ENCODE measurements at places on chromosomes 6 and 20.

GRCh38 chr20:39111359-39112177 is 149.4 kb downstream of the DHX35 start:
- no peak for DNase-seq

GRCh38 chr6:88238065-88238464 is 71.9 kb upstream of the CNR1 start:
- DNase-seq, result no peak

- DNase-seq, result no peak
Observed at GRCh38 chr20:5919626-5920544, 30.4 kb downstream of the TRMT6 start.

GRCh38 chr6:66321017-66321416 is 614.0 kb upstream of the EYS start:
- DNase-seq, result no peak

DNA sequence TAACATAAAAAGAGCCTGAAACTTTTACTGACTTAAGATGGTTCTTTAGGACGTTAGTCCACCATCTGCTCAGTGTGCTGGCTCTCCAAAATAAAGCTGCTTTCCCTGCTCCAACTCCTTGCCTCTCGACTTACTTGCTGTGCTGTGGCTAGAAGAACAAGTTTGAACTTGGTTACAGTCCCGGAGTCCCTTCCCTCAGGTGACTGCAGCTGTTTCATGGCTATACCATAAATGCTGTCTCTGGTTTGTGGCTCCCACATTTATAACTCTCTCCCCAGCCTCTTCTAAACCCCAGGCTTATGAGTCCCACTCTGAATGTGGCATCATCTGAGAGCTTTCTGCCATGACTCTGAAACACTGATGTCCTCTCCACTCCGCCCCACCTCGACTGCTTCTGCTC is 306.4 kb upstream of the PRND start:
- DNase-seq, result no peak

GRCh38 chr20:31860390-31861134 is 9.8 kb downstream of the DUSP15 start:
- no peak for DNase-seq

- no peak for DNase-seq
Observed at GRCh38 chr20:17590245-17590644, 20.4 kb downstream of the DSTN start.

DNA sequence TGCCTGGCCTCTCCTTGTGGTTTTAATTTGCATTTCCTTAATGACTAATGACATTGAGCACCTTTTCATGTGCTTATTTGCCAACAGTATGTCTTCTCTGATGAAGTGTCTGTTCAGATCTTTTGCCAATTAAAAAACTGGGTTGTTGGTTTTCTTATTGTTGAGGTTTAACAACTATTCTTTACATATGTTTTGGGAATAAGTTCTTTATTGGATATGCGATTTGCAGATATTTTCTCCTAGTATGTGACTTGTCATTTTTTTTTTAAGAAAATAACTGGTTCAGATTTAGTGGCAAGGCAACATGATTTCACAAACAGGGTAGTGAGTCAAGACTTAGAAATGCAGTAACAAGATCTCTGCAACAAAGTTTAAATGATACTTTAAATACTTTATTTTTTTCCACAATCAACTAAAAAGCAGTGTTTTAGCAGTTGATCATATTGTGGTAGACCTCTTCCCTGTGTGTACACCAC is 67.8 kb downstream of the TIAM2 start:
- DNase-seq, result no peak

GRCh38 chr20:45085289-45085688 is 15.6 kb downstream of the KCNS1 start:
- no peak for DNase-seq

DNA sequence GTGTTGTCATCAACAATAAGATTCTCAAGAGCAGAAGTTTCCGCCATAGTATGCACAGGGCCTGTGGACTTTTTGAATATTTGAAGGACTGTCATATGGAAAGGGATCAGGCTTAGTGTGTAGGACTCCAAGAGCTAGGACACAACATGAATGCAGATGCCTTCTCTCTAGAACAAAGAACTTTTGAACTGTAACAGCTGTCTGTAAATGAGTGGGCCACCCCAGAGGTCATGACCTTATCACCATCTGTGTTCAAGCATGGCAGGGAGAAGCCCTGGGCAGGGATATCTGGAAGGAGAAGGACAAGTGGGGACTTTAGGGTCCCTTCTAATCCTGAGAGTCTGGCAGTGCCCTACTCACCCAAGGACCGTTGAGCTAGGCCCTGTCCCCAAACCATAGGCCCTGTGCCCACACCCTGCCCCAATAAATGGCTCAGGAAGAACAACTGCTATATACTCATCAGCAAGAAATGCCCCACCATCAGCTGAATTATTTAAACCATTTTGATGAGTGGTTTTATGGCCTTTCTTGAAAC is 70.6 kb downstream of the MTHFD1L start:
- no peak for DNase-seq

DNA sequence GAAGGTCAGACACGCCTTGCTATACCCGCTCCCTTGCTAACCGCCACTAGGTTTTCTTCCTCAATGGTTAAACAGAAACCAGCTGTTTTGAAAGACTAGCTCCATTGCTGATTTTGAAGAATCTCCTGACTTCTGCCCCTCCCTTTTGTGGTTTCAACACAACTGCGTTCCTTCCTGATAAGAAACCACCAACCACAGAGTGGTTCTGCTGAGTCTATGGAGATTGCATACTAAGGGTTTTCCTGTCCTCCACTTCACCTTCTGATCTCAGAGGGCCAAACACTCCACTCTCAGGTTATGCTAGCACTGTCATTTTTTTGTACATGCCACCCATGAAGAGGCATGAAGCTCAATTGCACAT is 207.9 kb downstream of the MYLK4 start:
- DNase-seq, result no peak
